ENCODE measurements at places on chromosomes 6 and 20.

DNA sequence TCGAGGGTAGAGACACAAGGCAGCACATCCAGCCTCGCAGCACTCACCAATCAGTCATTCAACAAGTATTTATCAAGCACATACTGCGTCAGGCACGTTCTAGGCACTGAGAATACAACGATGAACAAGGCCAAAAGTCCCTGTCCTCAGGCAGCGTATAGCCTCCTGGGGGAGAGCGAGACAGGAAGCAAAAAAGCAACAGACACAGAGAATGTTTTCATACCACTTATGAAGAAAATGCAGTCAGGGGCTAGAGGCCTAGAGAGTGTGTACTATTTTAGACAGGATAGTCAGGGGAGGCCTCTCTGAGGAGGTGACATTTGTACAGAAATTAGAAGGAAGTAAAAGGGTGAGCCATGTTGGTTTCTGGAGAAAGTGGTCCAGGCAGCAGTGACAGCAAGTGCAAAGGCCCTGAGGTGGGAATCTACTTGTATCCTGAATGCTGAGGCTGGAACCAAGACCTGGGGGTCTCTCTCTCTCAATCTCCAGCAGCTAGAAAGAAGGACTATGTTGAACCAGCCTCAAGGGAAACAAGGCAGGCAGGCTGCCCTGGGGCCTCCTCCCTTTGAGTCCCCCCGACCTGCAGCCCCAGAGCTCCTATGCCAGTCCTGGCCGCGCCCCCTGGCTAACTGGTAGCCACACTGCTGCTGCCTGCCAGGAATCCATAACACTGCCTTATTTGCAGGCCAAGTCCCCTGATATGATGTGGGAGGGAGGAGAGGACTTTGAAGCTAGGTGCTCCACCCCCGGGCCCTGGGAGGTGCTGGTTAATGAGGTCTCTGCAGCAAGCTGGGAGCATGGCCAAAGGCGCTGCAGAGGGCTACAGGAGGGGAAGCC, 151.2 kb downstream of the GRM4 start:
- no peak for DNase-seq

DNA sequence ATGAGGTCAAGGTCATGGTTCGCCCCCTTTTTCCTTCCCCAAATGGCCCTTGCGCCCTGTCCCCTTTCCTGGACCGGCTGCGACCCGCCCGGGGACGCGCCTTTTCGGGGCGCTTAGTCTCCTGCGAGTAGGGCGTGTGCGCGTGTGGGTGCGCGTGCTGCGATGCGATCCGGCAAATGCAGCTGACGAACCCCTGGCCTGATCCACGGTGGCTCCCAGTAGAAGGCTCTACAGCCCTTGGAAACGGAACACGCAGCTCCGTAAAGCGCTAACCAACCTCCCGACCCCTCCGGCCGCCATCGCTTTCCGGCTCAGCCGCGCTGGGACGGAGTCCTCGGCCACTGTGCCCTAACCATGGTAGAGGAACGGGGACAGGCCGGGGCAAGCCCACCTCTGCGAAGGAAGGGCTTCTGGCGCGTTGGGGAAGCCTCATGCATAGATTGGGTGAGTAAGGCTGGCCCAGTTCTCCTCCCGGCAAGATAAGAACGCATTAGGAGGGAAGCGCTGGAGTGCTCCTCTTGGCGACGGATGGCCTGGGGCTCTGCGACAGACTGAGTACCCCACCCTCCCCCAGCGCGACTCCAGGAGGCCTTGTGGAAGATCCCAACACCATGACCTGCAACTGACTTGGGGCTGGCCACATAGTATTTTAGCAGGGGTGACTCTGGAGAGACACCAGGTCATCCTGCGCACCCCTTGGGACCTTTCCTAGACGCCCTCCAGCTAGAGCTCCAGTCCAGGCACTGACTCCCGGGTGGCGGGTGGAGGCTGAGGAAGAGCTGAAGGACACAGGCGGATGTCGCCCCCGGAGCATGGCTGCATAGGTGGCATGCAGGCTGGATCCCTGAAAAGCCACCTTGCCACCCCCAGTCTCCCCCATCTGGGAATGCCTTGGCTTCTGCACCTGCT, 1.1 kb upstream of the SLC4A11 start:
- DNase-seq: no peak

DNA sequence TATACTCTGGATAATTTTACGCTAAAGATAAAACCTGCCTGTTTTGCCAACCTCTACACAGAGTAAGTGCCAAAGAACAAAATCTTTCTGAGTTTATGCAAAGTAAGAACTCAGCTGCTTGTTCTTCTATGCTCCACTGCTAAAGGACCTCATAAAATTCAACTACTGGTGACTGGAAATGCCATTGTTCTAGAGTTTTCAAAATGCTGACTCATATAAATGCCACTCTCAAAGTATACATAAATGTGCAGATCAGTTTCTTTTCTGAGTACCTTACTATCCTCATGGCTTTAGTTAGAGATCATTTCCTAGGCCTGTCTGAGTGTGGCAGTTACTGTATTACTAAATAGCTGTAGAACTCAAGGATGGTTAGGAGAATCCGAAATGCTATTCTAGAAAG, 45.6 kb downstream of the LYRM4 start:
- no peak for DNase-seq

- no peak for DNase-seq
These were observed 648.0 kb upstream of the GJE1 start for GRCh38 chr6:141484711-141485110.

GRCh38 chr20:17683218-17684076, 1.4 kb upstream of the RRBP1 start:
- DNase-seq: no peak

DNA sequence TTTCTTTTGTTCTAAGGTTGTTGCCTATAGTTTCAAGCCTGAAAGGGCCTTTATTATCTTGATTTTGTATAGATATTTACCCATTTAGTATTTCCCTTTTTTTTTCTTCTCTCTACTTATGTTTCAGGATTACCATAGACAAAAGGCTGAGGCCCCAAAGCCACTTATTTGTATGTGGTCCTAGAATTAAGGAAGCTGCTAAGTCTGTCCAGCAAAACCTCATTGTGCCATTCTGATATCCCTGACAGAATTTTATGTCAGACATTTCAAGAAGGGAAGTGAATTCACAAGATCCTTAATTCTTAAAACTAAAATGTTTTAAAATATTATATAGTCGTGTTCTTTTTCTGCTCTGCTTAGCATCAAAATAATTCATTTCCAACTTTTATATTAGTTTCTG, 6.9 kb downstream of the HAO1 start:
- no peak for DNase-seq

DNA sequence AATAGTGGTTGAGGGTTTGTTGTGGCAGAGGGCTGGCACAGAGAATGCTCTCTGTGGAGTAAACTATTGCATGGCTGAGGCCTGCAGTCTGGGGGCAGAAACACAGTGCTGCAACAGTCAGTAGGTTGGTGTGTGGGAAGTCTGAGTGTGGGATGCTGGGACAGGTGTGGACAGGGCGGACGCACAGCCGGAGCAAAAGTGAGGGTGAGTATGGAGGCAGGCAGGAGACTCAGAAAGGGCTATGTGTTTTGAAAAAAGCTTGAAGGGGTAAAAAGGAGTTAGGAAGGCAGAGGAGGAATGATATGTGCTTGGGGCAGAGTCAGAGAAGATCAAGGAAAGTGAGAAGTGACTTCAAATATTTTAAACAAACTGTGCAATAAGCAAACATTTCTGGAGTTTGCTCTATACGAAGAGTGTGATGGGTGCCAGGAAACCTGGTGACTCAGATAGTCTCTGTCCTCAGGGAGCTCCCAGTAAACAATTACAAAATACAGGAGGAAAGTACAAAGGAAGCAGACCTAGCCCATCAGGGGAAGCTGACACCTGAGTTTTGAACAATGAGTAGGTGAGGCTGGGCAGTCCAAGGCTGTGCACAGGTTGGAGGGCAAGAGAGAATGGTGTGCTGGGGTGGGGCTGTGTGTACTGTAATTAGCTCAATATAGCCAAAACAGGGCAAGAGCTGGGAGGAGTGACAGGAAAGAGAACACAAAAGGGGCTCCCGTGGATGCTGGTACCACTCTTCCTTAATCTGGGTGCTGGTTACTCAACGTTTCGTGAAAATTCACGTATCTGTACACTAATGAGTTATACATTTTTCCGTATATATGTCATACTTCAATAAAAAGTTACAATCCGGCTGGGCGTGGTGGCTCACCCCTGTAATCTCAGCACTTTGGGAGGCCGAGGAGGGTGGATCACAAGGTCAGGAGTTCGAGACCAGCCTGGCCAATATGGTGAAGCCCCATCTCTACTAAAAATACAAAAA, 55.2 kb downstream of the PIGU start:
- no peak for DNase-seq

- no peak for DNase-seq
These were observed 144.1 kb upstream of the PTCHD4 start for GRCh38 chr6:48255094-48255493.

DNA sequence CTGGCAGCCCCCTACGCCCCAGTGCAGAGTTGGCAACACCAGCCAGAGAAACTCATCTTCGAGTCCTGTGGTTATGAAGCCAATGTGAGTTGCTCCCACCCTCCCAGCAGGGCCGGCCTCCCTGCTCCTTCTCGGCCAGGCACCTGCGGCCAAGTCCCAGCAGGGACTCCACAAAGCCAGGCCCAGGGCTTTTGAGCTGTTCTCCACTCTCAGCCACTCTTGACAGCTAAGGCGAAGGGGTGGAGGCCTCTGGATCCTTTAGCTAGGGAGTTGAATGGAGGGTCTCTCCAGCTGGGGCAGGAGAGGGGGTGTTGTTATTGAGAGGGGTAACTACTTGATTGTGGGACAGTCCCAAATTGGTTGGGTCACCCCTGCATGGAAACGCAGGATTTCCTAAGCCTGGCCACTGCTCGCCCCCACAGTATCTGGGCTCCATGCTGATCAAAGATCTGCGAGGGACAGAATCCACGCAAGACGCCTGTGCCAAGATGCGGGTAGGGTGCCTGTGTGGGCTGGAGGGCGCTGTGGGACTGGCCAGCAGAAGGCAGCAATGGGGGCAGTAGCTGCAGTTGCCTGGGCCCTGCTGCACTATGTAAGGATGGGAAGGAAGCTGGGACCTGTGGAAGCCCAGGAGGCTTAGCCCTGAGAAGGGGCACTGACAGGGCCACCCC, 58.3 kb downstream of the TCP11 start:
- no peak for DNase-seq

GRCh38 chr6:29661071-29661470, 4.2 kb downstream of the MOG start:
- no peak for DNase-seq

GRCh38 chr6:130162421-130162820, 60.3 kb downstream of the SAMD3 start:
- no peak for DNase-seq

DNA sequence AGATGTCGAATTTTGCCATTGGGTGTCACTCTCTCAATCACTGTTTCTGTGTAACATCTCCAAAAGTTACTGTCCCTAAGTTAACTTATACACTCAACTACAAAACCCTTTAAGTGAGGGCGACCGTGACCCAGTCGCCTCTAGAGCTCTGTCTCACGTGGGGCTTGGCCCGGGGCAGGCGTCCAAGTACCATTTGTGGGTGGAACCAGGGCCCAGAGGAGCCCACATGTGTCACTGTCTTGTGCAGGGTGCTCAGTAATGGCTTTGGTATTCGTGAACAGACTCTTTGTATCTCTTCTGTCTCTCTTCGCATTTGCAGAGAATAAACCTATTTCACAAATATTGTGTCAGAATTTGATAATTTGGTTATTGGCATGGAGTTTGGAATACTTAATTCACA, 109.9 kb upstream of the THBS2 start:
- no peak for DNase-seq

GRCh38 chr20:16098890-16099639, 474.2 kb downstream of the KIF16B start:
- DNase-seq: no peak

GRCh38 chr6:161446296-161446925, 172.6 kb upstream of the AGPAT4 start:
- no peak for DNase-seq

DNA sequence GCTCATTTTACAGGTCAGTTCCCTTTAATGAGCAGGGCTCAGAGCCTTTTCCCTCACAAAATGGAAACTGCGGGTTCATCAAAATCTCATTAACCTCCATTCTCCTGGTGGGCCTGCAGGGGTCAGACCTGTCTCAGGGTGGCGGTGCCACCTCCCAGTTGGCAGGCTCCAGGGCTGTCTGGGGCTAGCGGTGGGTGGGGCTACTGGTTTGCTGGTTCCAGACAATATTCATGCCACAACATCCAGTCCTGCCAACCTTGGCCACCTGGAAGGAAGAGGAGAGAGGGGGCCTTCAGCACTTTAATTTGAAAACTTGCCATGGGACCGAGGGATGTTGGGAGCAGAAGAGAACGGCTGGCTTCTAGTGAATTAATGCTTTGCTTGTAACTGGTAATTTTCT, 41.9 kb upstream of the CTNNBL1 start:
- DNase-seq: no peak

DNA sequence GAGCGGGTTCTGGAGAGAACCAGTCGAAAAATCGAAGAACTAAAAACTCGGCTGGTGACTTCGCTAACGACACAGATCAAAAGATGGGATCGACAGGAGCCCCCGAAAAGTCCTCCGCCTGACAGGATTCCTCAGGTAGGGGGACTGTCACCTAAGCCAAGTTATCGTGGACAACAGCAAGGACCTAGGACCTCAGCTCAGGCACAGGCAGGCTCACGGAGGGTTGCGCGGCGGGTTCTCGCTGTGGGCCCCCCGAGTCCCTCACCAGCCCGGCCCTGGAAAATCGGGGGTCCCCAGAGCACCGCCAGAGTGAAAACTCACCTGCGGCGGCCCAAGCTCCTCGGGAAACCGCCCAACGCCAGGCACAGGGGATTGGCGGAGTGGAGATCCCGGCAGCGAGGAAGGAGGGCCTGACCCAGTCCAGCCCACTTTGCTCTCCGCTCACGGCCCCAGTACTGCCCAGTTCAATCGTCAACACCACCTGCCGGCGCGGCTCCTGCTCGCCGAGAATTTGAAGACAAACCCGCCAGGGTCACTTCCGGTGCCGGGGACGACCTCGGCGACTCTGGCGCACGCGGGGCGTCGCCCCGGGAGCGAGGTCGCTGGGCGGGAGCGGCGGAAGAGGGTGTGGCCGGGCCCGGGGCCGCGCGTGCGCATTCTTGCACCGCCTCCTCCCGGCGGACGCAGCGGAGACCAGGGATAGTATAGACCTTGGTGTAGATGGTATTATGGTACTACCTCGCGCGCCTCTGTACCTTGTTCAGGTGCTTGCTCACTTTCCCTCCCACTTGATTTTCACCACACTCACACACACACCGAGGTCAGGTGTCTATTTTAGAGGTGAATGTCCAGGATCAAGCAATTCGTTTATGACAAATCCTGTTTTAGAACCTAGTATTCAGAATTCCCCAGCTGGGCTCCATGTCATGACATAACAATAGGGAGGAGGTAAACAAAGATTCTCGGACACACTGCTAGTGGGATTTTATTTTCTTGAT, at the start of gene KATNA1:
Gene KATNA1 (minus strand): TSS at position 567 of the 998 bp plus-strand sequence. CDS start 10,167 bp downstream, outside the sequence.
- peak; percentile 74 for DNase-seq

Data from effector memory CD8-positive, alpha-beta T cell (primary cell).